Germinal center (tissue), 1 donor: ENCODE measurements at places on chromosomes 5 and 9.

- no peak for DNase-seq
Measured at GRCh38 chr5:169861934-169862333, 118.4 kb downstream of the INSYN2B start.

DNA sequence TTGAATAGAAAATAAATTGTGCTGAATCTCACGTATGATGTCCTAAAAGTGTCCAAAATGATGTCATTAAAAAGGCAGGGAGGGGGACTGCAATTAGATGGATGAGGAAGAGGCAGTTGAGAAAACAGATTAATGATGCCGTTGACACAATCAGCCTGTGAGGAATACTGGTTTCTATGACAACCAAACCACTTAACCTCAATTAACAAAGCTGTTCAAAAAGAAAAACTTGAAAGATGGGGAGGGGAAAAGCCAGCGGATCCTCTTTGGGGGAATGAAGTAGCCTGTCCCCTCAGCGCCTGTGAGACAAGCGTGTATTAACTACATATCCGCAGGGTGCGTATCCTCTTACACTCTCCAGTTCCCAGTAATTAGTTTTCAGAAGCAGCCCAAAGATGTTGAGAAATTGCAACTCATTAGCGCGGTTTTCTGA, 160.7 kb downstream of the TTC39B start:
- no peak for DNase-seq

- no peak for DNase-seq
Measured at GRCh38 chr9:14144215-14144614, 169.7 kb downstream of the NFIB start.

- DNase-seq: no peak
Measured at GRCh38 chr9:22650946-22651345, 204.3 kb downstream of the DMRTA1 start.

DNA sequence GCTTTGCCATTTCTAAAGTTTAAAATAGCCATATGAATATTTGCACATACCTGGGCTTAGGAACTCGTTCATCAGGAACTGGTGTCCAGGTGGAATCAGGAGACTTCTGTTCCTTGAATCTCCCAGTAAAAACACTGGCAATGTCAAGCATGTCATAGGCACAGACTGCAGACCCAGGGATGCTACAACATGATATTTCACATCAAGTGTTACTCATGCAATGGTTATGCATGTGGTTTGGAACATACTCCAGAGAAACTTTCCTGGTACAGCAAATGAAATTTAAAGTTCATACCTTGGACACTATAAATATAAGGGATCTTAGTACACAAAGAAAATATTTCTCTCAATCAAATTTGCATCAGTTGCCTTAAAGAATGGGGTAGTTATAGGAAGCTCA, 92.2 kb downstream of the SEMA6A start:
- DNase-seq: no peak

DNA sequence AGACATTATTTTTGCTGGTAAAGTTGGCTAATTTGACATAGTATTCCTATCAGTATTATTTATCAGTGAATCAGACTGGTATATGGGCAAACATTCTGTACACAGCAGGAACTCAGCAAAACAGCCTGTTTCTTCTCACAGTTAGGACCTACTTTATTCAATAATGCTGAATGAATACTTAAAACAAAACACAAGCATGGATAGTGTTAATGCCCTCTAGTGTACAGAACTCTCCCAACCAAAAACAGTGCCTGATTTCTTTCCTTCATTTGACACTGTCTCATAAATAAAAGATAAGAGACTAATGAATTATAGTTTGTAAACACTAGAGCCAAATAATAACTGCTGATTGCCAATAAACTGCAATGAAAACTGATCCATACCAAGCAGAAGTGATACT, 1113.3 kb downstream of the PTPRD start:
- no peak for DNase-seq

GRCh38 chr9:129617167-129617566, 3.7 kb downstream of the C9orf50 start:
- DNase-seq: no peak

DNA sequence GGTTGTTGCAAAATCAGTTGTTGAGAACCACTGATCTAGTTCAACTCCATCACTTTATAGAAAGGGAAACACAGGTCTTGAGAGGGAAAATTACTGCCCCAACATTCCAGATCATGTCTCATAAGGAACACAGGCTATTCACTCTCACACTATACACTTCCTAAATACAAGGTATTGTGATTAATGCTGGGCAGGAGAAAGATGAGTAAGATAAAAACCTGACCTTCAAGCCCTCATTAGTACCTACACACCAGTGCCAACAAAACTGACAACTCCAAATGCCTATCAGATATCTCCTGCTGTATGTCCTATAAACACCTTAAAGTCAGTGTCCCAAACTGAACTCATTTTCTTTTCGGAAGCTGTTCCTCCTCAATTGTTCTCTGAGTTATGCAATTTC, 8.2 kb downstream of the GNE start:
- no peak for DNase-seq

GRCh38 chr5:35671541-35672295, 54.1 kb downstream of the SPEF2 start:
- no peak for DNase-seq

DNA sequence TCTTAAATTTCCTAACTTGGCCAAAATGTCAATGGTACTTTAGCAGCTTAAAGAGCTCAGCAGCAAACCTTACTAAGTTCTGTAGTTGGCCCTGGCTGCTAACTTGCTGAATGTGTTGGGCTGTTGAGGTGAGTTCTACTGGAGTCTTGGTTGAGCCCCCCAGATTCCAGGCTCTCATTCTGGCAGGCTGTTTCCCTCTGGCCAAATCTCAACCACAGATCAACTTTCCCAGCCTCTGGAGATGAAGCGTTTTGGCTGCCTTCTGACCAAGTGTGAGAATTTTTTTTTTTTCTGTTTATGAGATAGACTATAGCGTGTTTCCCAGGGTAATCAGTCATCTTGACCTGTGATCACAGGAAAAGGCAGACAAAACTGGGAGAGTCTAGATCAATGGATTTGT, 343.7 kb downstream of the EBF1 start:
- no peak for DNase-seq

DNA sequence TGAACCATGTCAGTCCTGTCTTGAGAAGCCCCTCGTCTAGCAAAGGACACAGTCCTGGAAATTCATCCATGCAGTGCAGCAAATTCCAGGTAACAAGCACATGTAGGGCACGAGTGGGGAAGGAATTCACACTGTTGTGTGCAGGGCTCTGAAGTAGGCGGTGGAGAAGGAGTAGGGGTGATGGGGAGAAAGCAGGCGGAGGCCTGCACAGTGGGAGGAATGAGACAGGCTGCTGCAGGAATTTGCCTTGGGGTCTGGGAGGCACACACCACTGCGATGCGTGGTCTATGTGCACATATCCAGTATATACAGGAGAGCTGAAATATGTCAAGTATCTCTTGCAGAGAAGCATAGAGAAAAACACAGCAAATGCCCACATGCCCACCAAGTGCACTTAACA, 249.2 kb upstream of the IRX2 start:
- DNase-seq: no peak

- no peak for DNase-seq
Measured at GRCh38 chr5:150500328-150500841, 7.5 kb upstream of the NDST1 start.

GRCh38 chr5:54795284-54795683, 190.1 kb downstream of the ESM1 start:
- no peak for DNase-seq

GRCh38 chr5:157994906-157995519, 136.1 kb upstream of the CLINT1 start:
- DNase-seq: peak; percentile 55

GRCh38 chr9:77092536-77092935, 73.1 kb downstream of the FOXB2 start:
- no peak for DNase-seq

GRCh38 chr9:134641173-134641989, at the start of gene COL5A1:
Gene COL5A1, plus strand, starts transcription at chr9:134641803. Its CDS starts 385 bp downstream, at chr9:134642188.
- DNase-seq: no peak

GRCh38 chr5:92544036-92544435, 1037.0 kb downstream of the NR2F1-AS1 start:
- no peak for DNase-seq

GRCh38 chr5:99675974-99676373, 747.2 kb upstream of the CHD1 start:
- no peak for DNase-seq
